Frontal cortex (tissue), 4 donors: ENCODE measurements at places on chromosomes 12 and 14.

DNA sequence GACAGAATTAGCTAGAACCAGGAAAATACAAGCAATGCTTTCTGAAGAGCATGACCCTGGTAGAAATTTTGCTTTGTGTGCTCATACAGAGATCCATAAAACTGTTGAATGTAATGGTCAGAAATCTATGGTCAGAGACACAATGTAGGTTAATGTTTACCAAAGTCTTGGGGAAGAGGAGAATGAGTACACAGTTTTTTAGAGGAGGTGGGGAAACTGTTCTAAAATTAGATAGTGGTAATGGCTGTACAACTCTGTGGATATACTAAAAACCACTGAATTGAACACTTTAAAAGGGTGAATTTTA lies 109.5 kb upstream of the ARHGAP5 start:
- no peak for DNase-seq

DNA sequence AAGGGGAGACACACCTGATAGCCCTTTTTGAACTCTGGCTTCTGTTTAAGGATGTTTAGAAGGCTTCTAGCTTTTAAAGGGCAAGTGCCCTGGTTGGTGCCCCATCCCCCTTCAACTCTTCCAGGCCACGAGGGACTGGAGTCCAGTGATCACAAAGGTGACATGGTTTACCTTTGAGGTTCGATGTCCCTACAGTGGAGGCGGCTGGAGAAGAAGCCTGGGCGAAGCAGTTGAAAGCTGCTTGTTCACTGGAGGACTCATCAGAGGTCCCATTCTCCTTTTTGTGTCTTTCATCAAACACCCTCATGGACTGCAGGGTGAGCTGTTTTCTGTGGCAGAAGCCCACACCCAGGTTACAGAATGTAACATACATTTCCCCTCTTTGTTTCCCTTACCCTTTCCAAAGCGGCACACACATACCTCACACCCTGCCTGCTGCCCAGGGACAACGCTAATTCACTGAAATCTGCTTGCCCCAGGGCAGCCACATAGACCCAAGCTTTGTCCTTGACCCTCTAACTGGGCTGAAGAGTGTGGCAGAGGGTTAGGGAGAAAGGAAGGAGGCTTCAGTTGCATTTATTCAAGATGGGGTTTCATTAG lies 7.7 kb downstream of the TBX3 start:
- DNase-seq: no peak

GRCh38 chr12:46546634-46547273 lies 174.2 kb upstream of the SLC38A2 start:
- DNase-seq: no peak

DNA sequence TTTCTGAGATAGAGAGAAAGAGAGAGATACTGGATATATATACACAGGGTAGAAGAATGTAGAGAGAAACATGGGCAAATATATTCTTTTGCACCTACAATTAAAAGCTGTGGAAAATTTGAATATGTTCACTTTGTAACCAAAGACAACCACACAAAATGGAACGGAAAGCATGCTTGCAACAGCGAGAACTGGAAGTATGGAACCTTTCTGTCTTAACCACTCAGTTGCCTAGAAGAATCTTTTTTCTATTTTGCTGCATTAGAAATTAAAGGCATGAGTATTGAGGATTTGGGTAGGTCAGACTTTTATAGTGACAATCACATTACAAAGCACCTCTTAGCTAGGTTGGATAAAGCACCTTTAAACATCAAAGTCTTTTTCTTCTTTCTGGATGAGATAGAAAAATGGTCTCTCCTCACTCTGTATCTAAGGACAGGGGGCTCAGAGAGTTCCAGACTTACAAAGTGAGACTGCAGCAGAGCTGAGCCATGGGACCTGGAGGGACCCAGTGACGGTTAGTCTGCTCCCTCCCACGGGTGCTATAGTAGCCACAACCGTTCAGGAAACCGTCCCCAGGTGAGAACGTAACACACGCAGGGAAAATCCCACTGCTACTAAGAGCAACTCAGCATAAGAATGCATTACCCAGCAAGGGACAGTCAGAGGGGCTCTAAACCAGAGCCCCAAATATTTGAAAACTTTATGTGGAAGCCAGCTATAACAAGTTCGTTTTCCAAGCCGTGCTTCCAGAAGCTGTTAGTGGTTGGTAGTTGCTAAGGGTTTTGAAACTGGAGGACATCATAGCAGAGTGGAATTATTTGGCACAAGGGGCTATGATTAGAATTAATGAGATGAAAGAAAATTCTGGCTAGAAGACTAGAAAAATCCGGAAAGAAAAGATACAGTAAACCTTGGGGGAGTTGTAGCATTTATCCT lies 97.1 kb downstream of the DAD1 start:
- DNase-seq: no peak

DNA sequence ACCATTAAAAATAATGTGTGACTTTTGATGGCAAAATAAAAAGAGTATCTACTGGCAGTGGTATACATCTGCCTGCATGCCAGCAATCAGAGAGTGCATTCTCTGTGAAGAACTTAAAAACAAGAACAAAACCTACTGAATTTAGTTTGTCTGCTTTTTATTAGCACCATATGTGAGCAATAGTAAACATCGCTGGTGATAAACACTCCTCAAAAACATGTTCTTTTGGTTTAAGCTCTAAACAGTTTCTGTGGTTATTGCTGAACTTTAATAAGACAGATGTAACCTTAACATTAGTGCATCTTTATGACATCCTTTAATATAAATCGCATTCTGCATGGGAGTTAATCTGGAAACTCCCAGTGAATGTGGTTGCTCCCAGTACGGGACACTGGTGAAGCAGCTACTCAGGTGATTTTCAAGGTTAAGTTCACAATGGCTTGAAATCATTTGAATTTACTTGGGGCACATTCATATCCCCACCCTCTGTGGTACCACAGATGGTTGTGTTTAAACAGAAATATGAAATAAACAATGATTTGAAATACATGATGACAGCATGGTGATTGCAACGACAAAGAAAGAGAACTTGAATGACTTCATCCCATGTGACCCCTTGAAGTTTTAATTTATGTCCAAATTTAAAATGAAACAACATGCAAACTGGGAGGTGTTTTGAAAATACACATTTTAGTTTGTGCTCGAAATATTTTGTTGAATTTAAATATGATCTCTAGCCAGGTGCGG lies 285.9 kb downstream of the FOXN3 start:
- DNase-seq: no peak

GRCh38 chr14:64200170-64200569 lies 94.0 kb downstream of the ESR2 start:
- no peak for DNase-seq
